Ureter (tissue), 1 donor: ENCODE measurements at places on chromosomes 5 and 9.

DNA sequence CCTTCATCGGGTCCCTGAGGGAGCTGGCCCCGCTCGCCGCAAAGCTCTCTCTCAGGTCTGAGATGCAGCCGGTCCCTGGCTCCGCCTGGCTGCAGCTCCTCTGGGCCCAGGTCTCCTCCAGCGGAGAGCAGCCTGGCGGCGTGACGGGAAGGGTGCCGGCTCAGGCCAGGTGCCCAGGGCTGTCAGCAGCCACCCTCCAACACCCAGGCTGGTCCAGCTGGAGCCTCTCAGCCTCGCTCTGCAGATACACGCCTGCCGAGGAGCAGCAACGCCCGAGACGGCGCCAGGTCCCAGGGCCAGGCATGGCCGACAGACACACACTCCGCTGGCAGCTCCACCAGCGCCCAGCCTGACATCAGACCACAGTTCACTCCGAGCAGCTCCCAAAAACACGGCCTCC lies 25.6 kb downstream of the FAM163B start:
- DNase-seq: no peak

DNA sequence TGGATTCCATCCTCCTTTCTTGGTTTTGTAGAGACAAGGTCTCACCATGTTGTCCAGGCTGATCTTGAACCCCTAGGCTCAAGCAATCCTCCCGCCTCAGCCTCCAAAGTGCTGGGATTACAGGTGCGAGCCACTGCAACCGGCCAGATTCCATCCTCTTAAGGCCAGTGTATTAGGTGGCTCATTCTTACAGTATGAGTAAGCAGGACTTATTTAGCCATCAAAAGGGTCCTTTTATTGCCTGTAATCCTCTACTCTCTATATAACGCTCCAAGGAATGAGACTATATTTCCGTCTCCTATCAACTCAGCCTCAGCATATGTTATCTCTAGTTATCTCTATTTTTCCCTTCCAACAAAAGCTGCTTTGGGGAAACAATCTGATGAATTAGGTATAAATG lies 3.0 kb upstream of the ERBIN start:
- DNase-seq: no peak

- no peak for DNase-seq
Observed at GRCh38 chr5:170479484-170479883, 24.3 kb upstream of the KCNIP1 start.

DNA sequence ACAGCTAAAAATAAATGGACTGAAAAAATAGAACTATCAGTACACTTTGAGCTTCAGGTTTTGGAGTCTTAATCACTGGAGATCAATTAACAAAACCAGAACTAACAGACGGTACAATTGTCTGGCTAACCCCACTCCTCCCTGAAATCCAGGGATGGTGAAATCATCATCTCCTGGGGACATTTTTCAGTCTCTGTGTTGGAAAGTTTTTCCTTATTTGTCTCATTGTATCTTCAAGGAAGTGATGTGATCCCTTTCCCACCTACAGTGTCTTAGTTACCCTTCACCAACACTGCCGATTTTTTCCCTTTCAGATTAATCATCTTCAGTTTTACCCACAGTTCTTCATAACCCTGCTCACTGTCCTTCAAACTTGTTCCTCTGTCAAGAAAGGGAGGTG lies 81.9 kb downstream of the MAP1B start:
- DNase-seq: no peak

GRCh38 chr5:6674886-6675285 lies 38.3 kb upstream of the TENT4A start:
- no peak for DNase-seq
